Left ventricle myocardium superior (tissue), 1 donor: ENCODE measurements at places on chromosomes 3 and 15. TPM values are rescaled to one million over a fixed set of nuclear protein-coding genes. Genes with fewer than 3 reads are reported as not detected.

DNA sequence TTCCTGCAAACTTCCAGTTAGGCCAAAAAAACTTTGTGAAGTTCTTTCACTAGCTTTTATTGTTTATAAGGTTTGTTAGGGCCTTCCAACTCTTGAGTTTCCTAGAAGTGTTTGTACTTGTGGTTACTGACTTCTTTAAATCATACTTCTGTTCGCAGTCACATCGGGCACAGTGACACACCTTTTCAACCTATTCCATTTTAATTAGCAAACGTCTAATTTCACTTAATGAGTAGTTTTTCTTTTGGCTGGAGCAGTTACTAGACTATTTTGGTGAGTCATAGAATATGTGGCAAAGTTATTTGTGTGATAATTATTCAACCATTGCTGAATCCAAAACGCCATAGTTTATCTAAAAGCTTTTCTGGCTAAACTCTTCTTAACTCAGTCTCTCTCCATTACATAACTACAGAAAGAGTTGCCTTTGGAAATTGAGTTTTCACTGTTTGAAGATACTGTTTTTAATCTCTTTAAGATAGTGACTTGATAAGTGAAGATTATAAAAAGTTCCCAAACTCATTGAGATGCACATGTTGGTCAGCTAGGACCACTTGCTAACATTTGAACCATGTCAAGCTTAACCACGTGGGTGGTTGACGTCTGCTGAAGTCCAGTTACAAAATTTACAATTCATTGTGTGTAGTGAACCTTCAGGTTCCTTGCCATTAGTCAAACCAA, 21.5 kb downstream of the CNOT10 start:
- DNase-seq: no peak

DNA sequence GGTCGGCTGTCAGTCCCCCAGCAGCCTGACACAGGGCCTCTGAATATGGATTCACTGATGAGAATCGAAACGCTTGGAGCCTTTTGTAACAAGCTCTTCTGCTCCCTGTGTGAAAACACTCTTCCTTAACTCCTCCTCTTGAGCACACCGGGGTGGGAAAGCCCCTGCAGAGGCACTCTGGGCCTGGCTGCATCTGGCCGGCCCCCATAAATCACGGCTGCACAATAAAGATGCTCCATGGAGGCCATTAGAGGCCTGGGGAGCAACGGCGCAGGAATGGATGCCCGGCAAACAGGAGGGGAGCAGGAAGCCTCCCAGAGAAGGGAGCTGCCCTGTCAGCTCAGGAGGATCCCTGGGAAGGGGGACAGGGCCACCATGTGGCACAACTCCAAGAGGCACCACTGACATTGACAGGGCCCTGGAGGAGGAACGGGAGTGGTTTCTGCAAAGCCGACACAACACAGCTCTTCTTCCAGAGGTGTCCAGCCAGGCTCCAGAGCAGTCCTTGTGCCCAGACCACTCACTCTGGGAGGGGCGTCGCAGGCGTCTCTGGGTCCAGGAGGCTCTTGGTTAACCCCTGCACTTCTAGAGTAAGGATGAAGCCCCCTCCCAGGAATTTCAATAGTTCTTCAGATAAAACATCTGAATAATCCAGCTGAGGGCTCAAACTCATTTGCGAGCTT, 509.3 kb upstream of the PPP2R3A start:
- no peak for DNase-seq

- no peak for DNase-seq
These were observed 21.6 kb downstream of the P3H2 start for GRCh38 chr3:190099099-190099498.

- DNase-seq: no peak
These were observed 96.2 kb downstream of the CORO2B start for GRCh38 chr15:68674975-68675374.

The GPR160 gene
- total RNA-seq: 1.0 TPM

DNA sequence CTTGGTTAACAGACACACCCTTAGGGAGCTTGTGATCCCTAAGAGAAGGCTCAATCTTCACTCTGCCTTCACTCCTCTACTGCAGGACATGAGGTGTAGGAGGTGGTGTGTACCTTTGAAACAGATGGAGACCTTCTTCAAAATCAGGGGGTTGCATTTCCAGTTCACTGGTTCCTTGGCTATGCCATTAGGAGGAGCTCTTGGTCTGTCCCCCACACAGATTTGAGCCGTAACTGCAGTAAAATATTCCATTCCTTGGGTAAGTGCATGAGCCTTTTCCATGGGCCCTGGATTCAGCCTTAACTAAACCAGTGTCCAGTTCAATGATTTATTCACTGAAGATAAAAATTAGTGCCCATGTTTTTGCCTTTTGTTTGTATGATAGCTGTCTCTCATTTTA, 144.6 kb downstream of the MCTP2 start:
- no peak for DNase-seq

The CMTM7 gene
- total RNA-seq: 4.4 TPM

The SLC9C1 gene
- 2.3 TPM for total RNA-seq

- no peak for DNase-seq
These were observed 54.6 kb downstream of the LPP start for GRCh38 chr3:188208516-188208981.

- DNase-seq: no peak
These were observed 35.1 kb downstream of the PDCD6IP start for GRCh38 chr3:33833408-33834095.

- DNase-seq: no peak
These were observed 16.2 kb downstream of the GALNT15 start for GRCh38 chr3:16190704-16191103.

The ACAD11 gene
- 16.8 TPM for total RNA-seq

- no peak for DNase-seq
These were observed 78.6 kb upstream of the PFN2 start for GRCh38 chr3:150049317-150049716.

The MOBP gene
- not detected for total RNA-seq

The DBR1 gene
- 7.3 TPM for total RNA-seq

DNA sequence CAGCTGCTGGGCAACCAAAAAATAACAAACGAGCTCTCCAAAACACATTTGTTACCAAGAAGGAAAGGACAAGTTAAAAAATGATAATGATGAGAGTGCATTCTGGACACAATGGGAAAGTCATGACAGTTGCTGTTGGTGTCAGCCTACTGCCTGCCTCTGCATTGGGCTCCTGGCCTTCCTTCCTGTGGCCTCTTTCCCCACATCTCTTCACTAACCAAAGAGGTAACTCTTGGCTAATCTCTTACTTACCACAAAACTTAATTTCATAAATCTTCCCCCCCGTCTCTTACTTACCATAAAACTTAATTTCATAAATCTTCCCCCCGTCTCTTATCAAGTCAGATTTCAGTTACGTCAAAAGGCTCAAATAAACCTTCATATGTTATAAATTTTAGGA, 58.6 kb downstream of the AGTR1 start:
- DNase-seq: no peak

DNA sequence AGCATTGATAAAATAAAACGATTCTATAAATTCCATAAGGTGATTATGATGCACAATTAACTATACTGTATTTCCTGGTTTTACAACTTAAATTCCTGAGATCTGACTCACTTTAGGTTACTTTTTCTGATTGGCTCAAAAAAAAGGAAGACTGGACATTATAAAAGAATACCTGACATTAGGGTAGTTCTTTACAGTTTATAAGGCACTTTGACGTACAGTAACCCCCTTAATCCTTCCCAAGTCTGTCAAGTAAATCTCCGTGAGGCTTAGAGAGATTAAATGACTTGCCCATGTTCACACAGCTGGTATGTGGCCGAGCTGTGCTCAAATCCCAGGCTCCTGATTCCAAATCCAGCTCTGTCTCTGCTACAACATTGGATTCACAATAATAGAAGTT, 1.0 kb upstream of the SLTM start:
- DNase-seq: no peak

- no peak for DNase-seq
These were observed 114.4 kb downstream of the TPRA1 start for GRCh38 chr3:127475975-127476705.

DNA sequence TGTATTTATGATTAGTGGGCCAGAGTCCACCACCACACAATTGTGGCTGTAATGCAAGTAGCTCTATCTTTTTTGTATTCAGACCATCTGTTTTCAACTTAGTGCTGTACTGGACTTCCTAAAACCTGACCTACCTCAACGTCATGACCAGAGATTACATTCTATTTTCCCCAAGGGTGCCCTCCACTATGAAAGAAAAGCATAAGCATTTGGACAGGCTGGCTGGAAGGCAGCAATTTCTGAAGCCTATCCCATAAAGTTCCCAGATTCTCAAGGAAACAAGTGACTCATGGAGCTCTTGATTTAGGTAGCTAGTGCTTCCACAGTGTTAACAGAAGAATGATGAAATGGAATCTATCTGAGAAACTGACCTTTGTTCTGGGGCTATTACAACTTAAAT, 75.8 kb downstream of the COL8A1 start:
- no peak for DNase-seq

DNA sequence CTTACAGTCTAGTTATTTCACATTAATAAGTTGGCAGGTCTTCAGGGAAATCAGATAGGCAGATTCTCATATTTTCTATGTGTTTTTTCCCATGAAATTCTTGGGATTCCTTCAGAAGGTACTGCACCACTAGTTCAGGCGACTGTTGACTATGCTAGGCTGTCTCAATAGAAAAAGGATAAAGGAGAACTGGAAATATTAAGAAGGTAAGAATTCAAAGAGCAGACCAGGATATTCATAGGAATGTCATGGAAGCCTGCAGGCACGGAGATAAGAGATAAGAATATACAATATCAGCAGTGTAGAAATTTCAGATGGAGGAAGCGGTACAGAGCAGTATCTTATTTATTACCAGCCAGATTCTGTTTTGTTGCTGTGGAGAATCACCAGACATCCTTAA, 432.1 kb upstream of the MDFIC2 start:
- DNase-seq: no peak

The NGLY1 gene
- 35.3 TPM for total RNA-seq

DNA sequence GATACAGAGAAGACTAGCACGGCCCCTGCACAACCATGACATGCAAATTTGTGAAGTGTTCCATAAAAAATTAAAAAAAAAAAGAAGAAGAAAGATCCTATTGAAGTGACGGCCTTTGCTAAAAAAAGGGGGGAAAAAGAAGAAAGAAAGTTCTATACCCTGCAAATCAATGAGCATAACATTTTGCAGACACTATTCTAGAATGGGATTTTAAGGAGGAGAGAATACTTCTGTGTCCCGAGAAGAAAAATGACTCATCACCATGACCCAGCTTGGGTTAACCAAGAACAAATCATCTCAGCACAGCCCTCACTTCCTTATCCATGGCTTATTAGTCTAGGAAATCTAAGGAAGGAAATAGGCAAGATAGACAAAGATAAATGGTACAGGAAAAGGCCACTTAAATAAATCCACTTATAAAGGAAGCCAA, 7.4 kb upstream of the SH3BP5 start:
- no peak for DNase-seq

The ZNF609 gene
- 17.7 TPM for total RNA-seq

The GP5 gene
- not detected for total RNA-seq

The CNBP gene
- 531 TPM for total RNA-seq

DNA sequence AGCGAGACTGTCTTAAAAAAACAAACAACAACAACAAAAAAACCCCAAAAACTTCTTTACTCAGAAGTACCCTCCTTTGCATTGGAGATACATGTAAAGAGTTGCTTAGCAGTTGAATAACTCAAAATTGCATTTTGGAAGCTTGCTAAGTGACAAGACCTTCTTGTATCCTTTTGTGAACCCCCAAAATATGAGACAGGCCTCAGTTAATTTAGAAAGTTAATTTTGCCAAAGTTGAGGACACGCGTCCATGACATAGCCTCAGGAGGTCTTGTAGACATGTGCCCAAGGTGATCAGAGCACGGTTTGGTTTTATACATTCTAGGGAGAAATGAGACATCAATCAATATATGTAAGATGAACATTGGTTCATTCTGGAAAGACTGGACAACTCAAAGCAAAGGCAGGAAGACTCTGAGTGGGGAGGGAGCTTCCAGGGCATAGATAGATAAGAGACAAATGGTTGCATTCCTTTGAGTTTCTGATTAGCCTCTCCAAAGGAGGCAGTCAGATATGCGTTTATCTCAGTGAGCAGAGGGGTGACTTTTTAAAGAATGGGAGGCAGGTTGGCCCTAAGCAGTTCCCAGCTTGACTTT, 1.7 kb upstream of the ARF4 start:
- DNase-seq: no peak

DNA sequence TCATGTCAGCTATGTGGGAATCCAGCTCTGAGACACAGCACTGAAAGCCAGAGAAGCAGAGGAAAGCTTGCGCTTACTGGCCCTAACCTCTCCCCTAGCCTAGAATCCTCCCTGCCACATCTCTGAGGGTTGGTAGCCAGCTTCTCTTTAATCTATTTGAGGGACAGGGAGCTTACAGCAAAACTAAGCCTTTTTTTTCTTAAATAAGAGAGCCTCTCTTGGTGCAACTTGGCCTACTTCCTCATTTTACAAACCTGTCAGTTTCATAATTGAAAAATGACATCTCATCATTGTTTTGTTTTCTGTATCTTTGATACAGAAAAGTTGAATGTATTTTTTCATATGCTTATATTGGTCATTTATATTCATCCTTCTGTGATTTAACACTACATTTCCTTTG, 193.9 kb downstream of the ZNF621 start:
- DNase-seq: no peak

GRCh38 chr3:196931828-196932587, 10.3 kb downstream of the NCBP2 start:
- DNase-seq: no peak

The NOX5 gene
- total RNA-seq: not detected

DNA sequence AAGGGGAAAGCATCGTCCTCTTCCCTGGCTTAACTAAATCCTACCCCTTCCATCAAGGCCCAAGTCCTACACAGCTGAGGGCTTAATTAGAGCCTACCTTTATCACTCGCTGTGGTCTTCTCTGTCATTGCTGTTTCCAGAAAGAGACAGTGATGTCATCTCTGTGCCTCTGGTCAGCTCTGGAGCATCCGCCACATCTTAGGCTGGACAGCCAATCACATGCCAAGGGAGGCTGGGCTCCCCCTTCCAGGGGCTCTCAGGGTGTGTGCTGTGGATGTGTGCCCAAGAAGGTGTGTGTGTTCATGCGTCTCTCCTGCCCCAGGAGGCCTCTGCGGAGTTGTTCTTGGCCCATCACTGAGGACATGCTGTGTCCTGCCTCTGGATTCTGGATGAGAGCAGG, 42.8 kb downstream of the CHST14 start:
- DNase-seq: no peak

The SYNPR gene
- not detected for total RNA-seq

DNA sequence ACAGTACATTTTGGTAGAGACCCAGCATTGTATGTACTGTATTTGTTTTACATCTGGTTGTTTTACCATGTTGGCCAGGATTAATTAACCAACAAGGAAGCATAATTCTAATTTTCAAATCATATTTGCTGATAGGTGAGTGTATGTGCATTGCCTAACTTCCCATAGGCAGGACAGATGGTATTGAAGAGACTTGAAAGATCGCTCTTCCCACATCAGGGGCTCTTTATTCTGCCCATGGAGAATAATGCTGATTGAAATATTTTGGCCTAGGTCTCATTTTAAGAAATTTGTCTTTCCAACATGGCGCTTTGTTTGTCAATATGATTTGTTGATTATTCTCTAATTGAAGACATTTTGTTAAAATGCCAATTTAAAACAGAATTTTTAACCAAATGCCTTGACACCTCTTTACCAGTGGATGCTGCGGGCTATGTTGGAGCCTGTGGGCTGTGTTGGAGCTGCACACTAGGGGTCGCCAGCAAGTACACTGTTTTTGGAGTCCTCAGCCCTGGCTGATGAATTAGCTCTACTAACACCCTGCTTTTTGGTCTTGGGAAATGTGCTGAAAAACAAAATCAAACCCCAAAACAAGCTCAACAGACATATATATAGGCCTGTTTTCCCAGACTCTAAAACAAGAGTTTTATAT, 5.3 kb downstream of the P2RY12 start:
- DNase-seq: peak; percentile 41
